ENCODE measurements at places on chromosomes 1 and 21.

DNA sequence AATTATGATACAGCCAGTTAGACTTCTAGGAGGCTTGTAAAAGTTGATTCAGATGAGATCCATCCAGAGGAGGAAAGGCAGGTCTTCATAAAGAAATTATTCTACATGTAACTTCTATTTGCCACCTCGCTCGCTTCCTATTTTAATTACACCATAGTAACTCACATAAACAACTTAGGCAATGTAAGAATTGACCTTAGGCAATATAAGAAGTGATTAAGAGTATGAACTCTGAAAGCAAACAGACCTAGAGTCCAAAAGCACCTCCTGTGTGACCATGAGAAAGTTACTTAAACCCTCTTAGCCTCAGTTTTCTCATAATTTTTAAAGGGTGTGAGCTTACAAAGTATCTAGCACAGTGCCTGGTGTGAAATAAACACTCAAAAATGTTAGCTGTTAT, 192.7 kb upstream of the NFIA start:
- DNase-seq: no peak

DNA sequence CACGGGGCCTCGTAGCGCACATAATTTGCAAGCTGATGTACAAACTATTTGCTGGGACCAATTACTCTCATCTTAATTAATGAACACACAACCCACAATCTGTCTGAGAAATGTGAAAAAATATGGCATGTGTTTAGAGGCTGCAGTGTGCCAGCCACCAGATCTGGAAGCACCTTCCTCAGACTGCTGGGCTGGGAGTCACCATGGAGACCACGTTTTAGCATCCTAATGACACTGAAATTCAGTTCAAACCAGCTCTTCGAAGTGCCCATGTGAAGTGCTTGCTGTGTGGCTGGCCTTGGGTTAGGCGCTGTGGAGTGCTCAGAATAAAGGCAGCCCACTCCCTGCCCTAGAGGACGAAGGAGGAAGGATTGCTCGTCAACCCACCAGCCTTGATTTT, 482.4 kb downstream of the OMA1 start:
- DNase-seq: no peak

- no peak for DNase-seq
Measured at GRCh38 chr1:18302788-18303413, 177.8 kb upstream of the KLHDC7A start.

- DNase-seq: no peak
Measured at GRCh38 chr21:31349208-31349607, 5.1 kb upstream of the TIAM1 start.

DNA sequence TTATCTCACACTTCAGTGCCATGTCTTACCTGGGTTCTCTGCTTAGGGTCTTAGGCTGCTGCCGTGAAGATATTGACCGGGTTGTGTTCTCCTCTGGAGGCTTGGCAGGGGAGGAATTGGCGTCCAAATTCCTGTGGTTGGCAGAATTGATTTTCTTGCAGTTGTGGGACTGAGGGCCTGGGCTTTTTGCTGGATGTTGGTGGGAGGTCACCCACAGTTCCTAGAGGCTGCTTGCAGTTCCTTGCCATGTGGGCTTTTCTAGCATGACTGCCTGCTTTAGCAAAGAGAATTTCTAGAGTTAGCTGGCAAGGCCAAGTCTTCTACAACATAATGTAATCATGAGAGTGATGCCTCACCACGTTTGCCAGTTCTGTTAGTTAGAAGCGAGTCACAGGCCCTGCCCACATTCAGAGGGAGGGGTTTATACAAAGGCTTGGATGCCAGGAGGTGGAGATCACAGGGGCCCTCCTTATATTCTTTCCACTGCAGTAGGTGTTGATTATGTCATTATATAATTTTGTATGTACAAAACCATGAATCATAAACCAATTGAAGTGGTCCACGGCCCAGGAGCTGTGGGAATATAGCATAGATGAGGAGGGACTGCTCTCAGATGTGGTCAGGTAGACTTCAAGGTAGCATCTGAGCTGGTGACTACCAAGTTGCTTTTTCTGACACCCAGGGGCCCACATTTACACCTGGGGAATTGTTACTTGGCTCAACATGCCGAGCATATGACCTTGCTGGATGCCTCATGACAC, 6.6 kb downstream of the UBL4B start:
- no peak for DNase-seq

Measured in CD4-positive, alpha-beta T cell treated with Interleukin-4 for 1 hour (primary cell).